Vagina (tissue), 2 donors: ENCODE measurements at places on chromosomes 12 and 14. TPM values are rescaled to one million over a fixed set of nuclear protein-coding genes. Genes with fewer than 3 reads are reported as not detected.

GRCh38 chr12:45745861-45746277 is 16.4 kb downstream of the ARID2 start:
- H3K27me3 ChIP-seq: no peaks in the 10 kb centered on the region
- no peak overlapping the region for H3K27ac ChIP-seq
- H3K4me3 ChIP-seq: no peak overlapping the region
- peaks cover 28% of the 10 kb centered on the region for H3K4me1 ChIP-seq

DNA sequence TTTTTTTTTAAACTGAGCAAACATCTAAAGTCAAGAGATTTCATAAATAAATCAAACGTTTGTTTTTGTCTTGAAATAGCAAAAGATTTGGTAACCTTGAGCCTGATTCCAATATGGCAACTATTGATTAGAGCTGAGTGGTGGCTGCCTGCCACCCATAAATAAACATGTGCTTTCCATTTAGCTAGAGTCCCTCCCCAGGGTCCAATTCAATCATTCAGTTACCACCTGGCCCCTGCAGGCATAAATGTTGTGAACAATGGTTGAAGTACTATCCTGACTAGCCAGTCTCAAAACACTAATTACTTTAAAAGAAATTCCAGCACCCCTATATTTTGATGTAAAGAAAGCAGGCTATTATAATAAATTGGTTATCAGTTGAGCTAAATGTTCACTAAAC is 129.7 kb upstream of the GRIP1 start:
- no peak overlapping the region for H3K27ac ChIP-seq
- no peak overlapping the region for H3K4me3 ChIP-seq
- no peaks in the 10 kb centered on the region for H3K4me1 ChIP-seq
- H3K36me3 ChIP-seq: no peaks in the 10 kb centered on the region
- H3K27me3 ChIP-seq: no peaks in the 10 kb centered on the region
- DNase-seq: no peak

DNA sequence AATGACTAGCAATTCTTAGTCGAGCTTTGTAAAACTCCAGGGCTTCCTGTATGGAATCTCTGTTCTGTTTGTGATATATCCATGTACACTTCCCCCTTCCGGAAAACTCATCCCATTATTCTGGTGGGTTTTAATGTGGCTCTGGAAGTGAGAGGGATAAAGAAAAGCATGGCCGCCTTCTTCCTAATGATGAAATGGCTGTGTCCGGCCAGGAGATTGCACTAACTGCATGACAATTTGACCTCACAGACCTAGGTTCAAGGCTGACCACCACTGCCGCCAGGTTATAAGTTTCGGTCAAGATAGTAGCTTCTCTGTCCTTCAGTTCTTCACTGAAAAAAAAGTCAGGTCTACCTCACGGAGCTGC is 41.0 kb upstream of the NPAS3 start:
- H3K36me3 ChIP-seq: no peaks in the 10 kb centered on the region
- H3K4me3 ChIP-seq: peak overlapping the region; percentile 48
- DNase-seq: no peak
- H3K4me1 ChIP-seq: peaks cover 4% of the 10 kb centered on the region
- no peaks in the 10 kb centered on the region for H3K27me3 ChIP-seq
- H3K27ac ChIP-seq: peak overlapping the region; percentile 65

DNA sequence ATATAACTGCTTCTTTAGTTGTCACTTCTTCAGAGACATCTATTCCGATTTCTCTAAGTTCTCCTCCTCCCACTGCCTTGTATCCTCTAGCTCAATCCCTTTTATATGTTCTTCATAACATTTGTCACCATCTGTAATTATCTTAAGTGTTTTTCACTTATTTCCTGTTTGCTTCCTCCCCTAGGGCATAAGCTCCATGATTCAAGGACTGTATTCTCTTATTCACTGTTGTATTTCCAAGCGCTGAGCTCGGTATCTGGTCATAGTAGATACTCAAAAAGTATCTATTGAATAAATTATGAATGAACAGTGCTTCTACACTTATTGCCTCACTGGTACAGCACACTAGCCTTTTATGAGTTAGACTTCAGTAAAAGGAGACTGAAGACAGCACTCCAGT is 109.0 kb upstream of the TMPO start:
- no peak for DNase-seq
- H3K36me3 ChIP-seq: no peaks in the 10 kb centered on the region
- no peaks in the 10 kb centered on the region for H3K4me1 ChIP-seq
- no peaks in the 10 kb centered on the region for H3K27me3 ChIP-seq

DNA sequence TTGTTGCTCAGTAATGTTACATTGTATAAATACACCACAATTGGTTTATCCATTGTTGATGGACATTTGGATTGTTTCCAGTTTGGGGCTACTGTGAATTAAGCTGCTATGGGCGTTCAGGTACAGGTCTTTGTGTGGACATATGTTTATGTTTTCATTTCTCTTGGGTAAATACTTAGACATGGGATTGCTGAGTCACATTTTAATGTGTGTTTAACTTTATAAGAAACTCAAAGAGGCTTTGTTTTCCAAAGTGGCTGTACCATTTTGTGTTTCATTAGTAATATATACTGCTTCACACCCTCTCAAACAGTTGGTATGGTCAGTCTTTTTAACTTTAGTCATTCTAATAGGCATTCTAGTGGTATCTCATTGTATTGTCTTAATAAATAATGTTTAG is 225.0 kb downstream of the SPTSSA start:
- H3K4me1 ChIP-seq: no peaks in the 10 kb centered on the region
- H3K27me3 ChIP-seq: no peaks in the 10 kb centered on the region
- H3K36me3 ChIP-seq: no peaks in the 10 kb centered on the region
- no peak overlapping the region for H3K4me3 ChIP-seq
- no peak for DNase-seq

Gene TMEM63C
- total RNA-seq: 27.0 TPM

GRCh38 chr12:12449533-12450025 is 92.7 kb downstream of the BORCS5 start:
- H3K27me3 ChIP-seq: no peaks in the 10 kb centered on the region
- peaks cover 12% of the 10 kb centered on the region for H3K4me1 ChIP-seq
- no peak overlapping the region for H3K27ac ChIP-seq
- DNase-seq: no peak
- H3K4me3 ChIP-seq: no peak overlapping the region

DNA sequence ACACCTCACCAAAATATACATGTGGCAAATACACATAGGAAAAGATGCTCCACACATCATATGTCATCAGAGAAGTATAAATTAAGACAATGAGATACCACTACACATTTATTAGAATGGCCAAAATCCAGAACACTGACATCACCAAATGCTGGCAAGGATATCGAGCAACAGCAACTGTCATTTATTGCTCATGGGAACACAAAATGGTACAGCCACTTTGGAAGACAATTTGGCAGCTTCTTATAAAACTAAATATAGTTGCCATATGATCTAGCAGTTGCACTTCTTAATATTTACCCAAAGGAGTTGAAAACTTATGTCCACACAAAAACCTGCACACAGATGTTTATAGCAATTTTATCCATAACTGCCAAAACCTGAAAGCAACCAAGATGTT is 7.0 kb upstream of the KCNK13 start:
- H3K4me3 ChIP-seq: no peak overlapping the region
- no peaks in the 10 kb centered on the region for H3K36me3 ChIP-seq
- no peak for DNase-seq
- no peaks in the 10 kb centered on the region for H3K27me3 ChIP-seq

DNA sequence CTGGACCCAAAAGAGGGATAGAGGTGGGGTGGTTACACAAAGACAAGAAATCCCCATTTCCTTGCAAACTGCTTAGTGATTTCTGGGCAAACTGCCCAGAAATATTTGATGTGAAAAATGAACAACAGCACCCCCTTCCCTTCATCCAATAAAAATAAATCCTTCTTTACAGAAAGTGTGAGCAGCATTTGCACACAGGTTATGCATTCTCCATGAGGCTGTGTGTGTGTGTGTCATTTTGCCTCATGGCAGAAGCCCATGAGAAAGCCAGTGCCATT is 17.2 kb upstream of the NRXN3 start:
- H3K27me3 ChIP-seq: no peaks in the 10 kb centered on the region
- no peak overlapping the region for H3K4me3 ChIP-seq
- DNase-seq: no peak

Gene KRT72
- not detected for total RNA-seq

- no peaks in the 10 kb centered on the region for H3K4me1 ChIP-seq
- H3K4me3 ChIP-seq: no peak overlapping the region
- H3K36me3 ChIP-seq: no peaks in the 10 kb centered on the region
- no peak for DNase-seq
- no peak overlapping the region for H3K27ac ChIP-seq
These were observed 96.2 kb downstream of the FIGNL2 start for GRCh38 chr12:51752234-51752889.

GRCh38 chr14:101480747-101481530 is 80.4 kb upstream of the DIO3 start:
- peaks cover 36% of the 10 kb centered on the region for H3K4me1 ChIP-seq
- H3K27me3 ChIP-seq: no peaks in the 10 kb centered on the region
- H3K27ac ChIP-seq: peak overlapping the region; percentile 8
- no peaks in the 10 kb centered on the region for H3K36me3 ChIP-seq
- DNase-seq: no peak
- no peak overlapping the region for H3K4me3 ChIP-seq

- H3K27ac ChIP-seq: no peak overlapping the region
- no peaks in the 10 kb centered on the region for H3K36me3 ChIP-seq
- H3K4me3 ChIP-seq: no peak overlapping the region
- DNase-seq: no peak
- H3K27me3 ChIP-seq: no peaks in the 10 kb centered on the region
- H3K4me1 ChIP-seq: no peaks in the 10 kb centered on the region
These were observed 13.8 kb downstream of the KCNMB4 start for GRCh38 chr12:70379846-70380245.

Gene VPS29
- total RNA-seq: 74.9 TPM

DNA sequence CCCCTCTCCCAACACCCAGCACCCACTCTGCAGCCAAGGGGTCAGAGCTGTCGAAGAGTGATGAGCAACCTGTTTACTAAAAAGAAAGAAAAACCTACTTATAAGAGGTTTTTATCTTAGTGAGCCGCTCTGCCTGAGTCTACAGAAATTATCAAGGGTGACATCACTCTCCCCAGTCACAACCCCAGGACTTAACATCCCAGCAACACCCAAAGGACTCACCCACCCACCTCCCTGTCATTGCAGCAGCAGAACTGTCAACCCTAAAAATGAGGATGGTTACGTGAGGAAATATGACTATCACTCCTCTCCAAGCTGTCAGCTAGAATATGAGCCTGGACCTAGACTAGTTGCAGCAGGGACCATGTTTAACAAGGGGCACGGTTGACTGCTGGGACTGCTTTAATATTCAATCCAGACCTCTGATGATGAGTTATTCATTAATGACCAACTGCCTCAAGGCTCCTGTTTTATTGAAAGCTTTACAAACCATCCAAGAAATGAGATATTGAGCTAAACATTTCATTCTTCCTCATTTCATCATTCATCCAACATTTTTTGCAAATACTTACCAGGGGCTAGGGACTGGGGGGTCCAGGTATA is 53.9 kb upstream of the FICD start:
- H3K36me3 ChIP-seq: no peaks in the 10 kb centered on the region
- H3K27me3 ChIP-seq: no peaks in the 10 kb centered on the region
- no peak overlapping the region for H3K4me3 ChIP-seq
- no peaks in the 10 kb centered on the region for H3K4me1 ChIP-seq
- DNase-seq: no peak
- H3K27ac ChIP-seq: no peak overlapping the region

- peaks cover 10% of the 10 kb centered on the region for H3K27me3 ChIP-seq
- no peak for DNase-seq
- peak within 1 kb of the TSS; percentile 7 for H3K4me3 ChIP-seq
- H3K4me1 ChIP-seq: peaks cover 15% of the 10 kb centered on the region
- no peaks in the 10 kb centered on the region for H3K36me3 ChIP-seq
- H3K27ac ChIP-seq: no peak within 1 kb of the TSS
These were observed at the start of gene TUNAR for GRCh38 chr14:95876761-95877538. TSS of gene TUNAR (plus strand) at chr14:95876832.

Gene NGB
- 1.7 TPM for total RNA-seq

DNA sequence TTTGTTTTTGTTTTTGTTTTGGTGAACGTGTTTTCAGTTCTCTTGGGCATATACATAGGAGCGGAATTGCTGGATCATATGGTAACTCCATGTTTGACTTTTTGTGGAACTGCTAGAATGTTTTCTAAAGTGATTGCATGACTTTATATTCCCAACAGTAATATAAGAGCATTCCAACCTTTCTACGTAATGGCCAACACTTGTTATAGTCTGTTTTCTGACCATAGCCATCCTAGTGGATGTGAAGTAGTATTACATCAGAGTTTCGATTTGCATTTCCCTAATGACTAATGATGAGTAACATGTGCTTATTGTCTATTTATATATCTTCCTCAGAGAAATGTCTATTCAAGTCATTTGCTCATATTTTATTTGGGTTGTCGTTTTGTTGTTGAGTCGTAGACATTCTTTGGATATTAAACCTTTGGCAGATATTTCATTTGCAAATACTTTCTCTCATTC is 268.7 kb downstream of the AEBP2 start:
- H3K4me3 ChIP-seq: no peak overlapping the region
- no peak overlapping the region for H3K27ac ChIP-seq
- no peak for DNase-seq
- H3K27me3 ChIP-seq: no peaks in the 10 kb centered on the region
- no peaks in the 10 kb centered on the region for H3K36me3 ChIP-seq
- no peaks in the 10 kb centered on the region for H3K4me1 ChIP-seq

Gene SAMD4A
- total RNA-seq: 43.0 TPM

Gene GALNT4
- 0.49 TPM for total RNA-seq

- H3K36me3 ChIP-seq: no peaks in the 10 kb centered on the region
- no peak overlapping the region for H3K27ac ChIP-seq
- no peak for DNase-seq
- H3K27me3 ChIP-seq: no peaks in the 10 kb centered on the region
- H3K4me1 ChIP-seq: peaks cover 14% of the 10 kb centered on the region
- H3K4me3 ChIP-seq: no peak overlapping the region
These were observed 782.1 kb upstream of the TBX3 start for GRCh38 chr12:115466076-115466475.

Gene SVOP
- total RNA-seq: under 0.01 TPM

DNA sequence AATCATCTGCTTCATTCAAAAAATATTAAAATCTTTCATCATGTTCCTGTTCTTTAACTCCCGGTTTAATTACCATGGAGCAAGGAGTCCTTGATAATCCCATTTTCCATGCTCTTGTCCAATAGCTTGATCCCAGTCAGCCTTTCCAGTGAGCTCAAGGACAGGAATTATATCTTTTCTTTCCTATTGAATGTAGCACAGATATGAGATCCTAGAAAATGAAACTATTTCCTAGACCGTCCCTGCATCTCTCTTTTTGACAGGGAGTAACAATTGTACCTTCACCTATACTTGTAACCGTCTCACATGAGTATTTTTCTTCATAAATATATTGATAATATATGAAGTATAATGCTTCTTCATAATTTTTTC is 35.6 kb downstream of the PIK3C2G start:
- H3K4me1 ChIP-seq: no peaks in the 10 kb centered on the region
- peak overlapping the region; percentile 47 for H3K27ac ChIP-seq
- no peaks in the 10 kb centered on the region for H3K27me3 ChIP-seq
- H3K36me3 ChIP-seq: no peaks in the 10 kb centered on the region
- H3K4me3 ChIP-seq: peak overlapping the region; percentile 16
- no peak for DNase-seq
